Fibroblast of skin of right biceps (primary cell): ENCODE measurements at places on chromosomes 4 and X.

DNA sequence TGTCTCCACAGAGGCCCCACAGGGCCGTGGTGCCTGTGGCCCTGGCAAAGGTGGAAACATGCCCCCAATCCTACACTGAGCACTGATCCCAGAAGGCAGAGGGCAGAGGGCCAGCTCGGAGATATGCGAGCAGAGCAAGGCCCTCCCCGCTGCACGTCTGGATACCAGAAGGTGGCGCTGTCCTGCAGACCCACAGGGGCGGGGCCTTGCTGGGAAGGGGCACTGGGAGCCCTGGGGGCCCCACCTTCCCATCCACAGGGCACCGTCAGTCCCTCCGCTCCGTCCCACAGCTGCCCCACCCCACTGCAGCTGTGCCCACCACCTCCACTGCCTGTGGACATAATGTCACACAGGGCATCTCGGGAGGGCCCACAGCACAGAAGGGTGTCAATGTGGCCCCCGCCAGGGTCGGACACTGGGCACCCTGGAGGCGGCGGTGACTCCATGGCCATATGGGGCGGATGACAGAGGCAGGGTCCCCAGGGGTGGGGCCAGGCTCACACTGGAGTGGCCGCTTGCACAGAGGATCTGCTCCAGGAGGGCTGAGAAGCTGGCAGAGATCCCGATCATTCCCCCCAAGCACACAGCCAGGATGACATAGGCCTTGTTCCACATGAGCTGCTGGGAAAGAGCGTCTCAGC is 4.8 kb downstream of the SLC49A3 start:
- peak; percentile 52 for DNase-seq

DNA sequence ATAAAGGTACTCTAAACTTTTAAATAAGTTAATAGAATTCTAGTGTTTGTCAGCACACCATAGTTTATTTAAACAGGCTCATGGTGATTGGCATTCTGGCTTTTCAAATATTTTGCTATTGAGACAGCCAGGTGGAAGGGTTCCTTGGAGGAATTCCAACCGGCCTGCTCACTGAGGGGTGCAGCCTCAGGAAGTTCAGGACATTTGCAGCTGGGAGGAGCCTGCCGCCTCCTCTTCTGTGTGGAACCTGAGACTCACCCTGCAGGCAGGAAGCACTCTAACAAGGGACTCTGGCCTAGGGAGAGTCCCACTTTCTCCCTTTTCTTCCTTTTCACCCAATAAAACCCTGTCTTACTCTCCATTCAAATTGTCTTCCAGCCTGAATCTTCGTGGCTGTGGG is 1328.0 kb downstream of the FSTL5 start:
- DNase-seq = peak; percentile 3

DNA sequence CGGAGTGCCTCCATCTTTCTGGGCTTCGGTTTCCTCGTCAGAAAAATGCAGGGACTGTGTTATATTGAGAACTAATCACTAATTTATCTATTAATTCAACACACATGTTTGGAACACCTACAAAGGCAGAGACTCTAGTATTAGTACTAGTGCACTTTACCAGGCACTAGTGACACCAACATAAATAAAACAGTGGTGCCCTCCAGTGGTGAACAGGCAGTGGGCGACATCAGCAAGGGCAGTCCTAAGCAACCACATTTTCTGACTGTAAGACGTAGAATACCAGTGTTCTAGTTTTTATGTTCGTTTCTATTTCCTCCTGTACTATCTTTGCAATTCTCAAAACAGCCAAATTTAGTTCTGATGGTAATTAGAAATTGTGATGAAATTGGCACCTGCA is 69.1 kb upstream of the UCP1 start:
- peak; percentile 18 for DNase-seq

GRCh38 chr4:153579872-153580271 is 104.2 kb upstream of the TLR2 start:
- DNase-seq = no peak

GRCh38 chrX:41604766-41605543 is 83.8 kb upstream of the GPR34 start:
- peak; percentile 13 for DNase-seq

DNA sequence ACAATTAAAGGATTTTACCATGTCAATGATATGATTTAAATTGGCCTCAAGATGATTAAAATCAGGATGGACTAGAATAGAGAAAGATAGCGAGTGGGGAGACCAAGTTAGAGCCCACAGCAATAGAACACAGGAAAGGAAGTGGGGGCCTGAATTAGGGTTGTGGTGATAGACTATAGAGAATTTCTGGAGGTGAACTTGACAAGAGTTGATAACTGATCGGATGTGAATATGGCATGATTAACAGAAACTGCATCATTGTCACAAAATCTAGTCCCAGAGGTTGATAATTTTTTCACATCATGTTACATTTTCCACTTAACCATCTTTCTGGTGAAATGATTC is 26.3 kb upstream of the TRPC3 start:
- no peak for DNase-seq

DNA sequence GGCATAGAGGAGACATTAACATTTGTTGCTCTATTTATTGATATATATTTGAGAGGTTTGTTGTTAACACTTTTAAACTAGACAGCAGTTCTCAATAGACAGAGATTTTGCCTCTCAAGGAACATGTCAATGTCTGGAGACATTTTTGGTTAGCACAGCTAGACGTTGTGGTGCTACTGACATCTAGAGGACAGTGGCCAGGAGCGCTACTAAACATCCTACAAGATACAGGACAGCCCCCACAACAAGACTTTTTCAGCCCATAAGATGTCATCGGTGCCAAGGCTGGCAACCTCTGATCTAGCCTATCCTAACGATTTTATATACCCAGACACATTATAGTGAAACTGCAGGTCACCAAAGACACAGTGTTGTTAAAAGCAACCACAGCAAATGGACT is 18.4 kb upstream of the CTSO start:
- peak; percentile 44 for DNase-seq

DNA sequence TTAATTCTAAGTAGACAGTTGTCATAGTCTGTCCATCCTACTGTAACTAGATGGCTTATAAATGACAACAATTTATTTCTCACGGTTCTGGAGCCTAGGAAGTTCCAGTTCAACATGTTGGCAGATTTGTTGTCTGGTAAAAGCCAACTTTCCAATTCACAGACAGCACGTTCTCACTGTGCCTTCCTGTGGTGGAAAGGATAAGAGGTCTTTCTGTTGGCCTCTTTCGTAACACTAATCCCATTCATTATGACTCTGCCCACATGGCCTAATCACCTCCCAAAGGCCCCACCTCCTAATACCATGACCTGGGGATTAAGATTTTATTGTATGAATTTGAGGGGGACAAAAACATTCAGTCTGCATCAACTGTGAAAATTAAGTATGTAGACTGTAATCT is 83.2 kb downstream of the GALNTL6 start:
- DNase-seq = no peak

DNA sequence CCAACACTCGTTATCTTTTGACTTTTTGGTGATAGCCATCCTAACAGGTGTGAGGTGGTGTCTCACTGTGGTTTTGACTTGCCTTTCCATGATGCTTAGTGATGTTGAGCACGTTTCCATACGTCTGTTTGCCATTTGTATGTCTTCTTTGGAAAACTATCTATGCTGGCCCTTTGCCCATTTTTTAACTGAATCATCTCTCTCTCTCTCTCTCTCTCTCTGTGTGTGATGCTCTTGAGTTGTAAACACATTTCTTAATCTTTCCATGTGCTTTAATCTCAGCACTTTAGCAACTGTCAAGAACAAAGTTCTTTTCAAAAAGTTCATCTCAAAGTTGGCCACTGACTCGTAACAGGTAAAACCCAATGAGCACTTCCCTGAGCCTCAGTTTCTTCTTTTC is 10.5 kb downstream of the SORBS2 start:
- DNase-seq = peak; percentile 30

DNA sequence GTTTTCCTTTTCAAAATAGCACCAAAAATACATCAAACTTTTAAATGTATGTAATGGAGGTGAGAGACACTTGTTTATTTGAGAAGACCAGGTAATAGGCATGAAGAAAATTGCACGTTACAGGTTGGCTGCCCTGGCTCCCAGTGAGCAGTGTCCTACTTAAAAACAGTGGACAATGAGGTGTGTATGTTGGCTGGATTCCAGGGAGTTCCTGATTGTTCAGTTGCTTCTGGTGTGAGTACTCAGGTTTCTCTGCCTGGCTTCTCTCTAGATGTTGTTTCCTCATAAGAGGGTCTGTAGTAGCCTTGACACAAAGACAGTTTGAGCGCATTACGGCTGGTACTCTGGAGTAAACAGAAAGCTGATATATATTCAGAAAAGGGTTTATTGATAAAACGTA is 29.4 kb downstream of the SNX25 start:
- DNase-seq = no peak

DNA sequence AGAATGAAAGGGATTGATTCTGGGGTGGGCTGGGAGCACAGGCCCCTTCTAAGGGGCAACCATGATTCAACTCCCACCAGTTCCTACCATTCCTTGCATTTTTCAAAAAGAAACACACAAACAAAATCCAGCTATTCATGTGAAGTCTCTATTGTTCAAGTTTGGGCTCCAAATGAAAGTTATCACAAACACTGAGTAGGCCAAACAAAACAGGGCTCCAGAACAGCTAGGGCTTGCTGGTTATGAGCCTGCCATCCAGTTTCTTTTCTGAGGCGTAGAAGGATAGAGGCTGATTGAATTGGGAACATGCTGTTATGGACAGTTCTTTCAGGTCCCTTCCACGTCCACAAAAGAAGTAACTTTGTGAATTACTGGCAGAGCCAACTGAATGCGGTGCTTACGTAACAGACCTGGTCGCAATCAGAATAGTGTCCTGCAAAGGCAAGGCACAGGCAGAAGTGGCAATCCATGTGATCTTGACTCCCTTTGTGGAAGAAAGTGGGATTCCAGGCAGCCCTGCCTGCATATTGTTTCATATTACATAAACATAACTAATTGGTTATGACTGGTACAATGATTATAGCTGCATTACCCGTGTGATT is 244.5 kb downstream of the SCFD2 start:
- DNase-seq = no peak

DNA sequence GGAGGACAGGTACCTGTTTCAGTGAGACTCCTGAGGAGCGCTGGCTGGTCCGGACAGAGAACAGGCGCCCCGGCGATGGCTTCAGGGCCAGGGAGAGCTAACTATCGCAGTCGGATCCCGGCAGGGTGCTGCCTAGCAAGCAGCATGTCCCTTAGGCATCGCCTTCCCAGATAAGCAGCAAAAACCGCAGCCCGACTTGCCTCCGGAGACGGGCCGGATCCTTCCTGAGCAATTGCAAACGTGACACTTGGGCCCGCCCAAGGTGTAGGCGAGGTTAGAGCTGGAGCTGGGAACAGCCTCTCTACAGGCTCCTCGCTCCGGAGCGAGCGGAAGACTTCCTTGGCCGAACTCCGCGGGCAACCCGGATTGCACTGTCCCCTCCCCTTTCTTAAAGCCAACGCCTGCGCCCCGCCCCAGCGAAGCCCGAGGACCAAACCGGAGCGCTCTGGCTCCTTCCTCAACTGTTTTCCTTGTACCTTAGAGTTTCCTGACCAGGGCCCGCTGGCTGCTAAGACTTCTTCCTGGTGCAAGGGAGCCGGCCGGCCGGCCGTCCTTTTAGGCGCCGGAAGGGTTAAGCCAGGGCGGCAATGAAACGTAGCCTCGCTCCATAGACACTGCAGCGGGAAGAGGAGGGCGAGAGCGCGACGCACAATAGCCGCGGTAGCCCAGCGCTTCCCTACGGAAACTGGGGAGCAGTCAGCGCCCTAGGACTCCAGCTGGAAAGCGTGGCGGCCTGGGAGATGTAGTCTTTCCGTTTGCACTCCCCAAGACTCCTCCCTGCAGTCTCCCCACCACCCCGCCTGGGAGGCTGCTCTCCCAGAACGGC is at the start of gene OPHN1:
OPHN1 (minus strand) TSS at position 341 of the 826 bp plus-strand sequence. CDS start 475 bp downstream, outside the sequence.
- DNase-seq = peak; percentile 80

DNA sequence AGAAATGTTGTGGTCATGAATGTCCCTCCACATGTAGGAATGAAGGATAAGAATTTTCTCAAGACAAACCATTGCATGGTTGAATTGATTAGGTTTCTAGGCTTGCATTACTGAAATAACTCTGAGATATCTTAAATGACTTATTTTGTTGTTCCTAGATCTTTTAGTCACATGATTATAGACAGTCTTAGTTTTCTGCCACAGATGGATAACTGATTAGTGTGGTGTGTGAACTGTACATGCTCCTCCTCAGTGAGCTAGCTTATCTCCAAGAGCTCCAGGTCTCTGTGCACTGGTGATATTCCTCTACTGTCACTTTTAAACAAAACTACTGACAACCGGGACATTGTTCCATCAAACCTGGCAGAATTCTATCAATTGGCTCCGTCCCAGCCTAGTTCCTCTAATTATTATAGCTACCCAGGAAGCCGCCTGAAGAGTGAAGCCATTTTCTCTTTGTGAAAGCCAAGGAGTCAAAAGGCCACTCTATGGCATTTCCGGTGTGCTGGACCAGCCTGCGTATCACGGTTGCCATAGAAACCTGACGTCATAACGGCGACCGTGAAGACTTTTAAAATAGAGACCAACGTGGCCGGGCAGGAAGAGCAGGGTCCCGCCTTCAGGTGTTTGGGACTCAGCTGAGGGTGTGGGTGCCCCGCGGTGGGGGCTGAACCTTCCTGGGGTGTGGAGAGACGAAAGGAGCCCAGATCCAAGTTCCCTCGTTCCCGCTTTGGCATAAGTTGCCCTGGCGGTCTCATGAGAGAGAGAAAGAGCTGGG is 28.1 kb downstream of the BEX3 start:
- peak; percentile 79 for DNase-seq

DNA sequence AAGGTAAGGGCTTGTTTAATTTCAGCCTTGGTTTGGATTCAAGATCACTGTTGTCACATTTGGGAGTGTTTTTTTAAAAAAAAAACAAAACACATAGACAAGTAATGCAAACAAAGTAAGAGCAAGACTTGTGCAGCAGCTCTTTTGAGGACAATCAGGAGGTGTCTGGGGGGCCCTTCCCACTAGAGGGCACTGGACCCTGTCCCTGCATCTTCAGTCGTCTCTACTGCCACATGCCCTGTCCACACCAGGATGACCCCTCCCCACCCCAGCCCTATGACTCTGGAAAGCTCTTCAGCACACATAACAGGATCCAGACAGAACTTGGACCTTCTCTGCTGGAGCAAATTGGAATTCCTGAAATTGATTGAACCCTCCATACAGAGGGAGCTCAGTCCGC is 71.0 kb downstream of the USP46 start:
- DNase-seq = no peak

- no peak for DNase-seq
Measured at GRCh38 chr4:107966903-107967302, 22.8 kb upstream of the HADH start.

- DNase-seq = peak; percentile 92
Measured at GRCh38 chr4:137659431-137659830, 127.1 kb upstream of the PCDH18 start.

- no peak for DNase-seq
Measured at GRCh38 chr4:85430697-85431096, 44.3 kb upstream of the ARHGAP24 start.

GRCh38 chr4:41287852-41288251 is 31.1 kb downstream of the UCHL1 start:
- no peak for DNase-seq

- DNase-seq = no peak
Measured at GRCh38 chrX:7065473-7065872, 82.0 kb upstream of the STS start.

DNA sequence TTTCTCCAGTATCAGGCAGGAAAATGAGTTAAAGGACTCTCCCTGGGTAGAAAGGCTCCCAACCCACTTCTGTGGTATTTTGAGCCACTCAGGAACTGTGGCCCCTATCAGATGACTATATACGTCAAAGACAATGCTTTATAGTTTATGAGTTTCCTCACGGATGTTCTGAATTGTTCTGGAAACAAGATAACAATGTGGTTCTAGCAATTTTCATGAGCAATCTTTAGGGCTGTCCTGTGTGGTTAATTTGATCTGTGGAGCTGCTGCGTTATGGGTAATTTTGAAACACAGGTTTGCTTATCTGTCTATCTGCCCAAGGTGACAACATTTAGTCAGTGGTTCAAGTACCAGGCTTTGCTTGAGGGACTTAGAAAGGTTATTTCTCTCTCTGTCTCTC is 46.7 kb upstream of the IL2 start:
- no peak for DNase-seq
